ENCODE measurements at places on chromosomes 12 and 14.

- no peak for DNase-seq
Measured at GRCh38 chr14:89309670-89310177, 107.3 kb downstream of the FOXN3 start.

DNA sequence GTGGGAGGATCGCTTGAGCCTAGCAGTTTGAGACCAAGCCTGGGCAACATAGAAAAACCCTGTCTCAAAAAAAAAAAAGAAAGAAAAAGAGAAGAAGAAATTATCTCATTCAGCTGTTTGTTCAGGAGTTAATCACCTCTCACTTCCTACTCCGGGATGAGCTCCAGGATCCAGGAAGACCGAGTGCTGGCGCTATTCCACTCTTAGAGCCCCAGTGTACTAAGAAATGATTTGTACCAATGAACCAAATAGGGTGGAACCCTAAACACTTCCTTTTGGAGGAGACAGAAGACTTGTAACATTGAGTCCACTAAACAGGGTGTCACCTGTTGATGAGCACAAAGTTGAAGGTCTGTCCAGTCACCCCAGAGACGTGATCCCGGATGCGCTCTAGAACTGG lies 3.6 kb downstream of the ALKBH2 start:
- no peak for DNase-seq

- no peak for DNase-seq
Measured at GRCh38 chr14:96001866-96002497, 37.2 kb upstream of the C14orf132 start.

DNA sequence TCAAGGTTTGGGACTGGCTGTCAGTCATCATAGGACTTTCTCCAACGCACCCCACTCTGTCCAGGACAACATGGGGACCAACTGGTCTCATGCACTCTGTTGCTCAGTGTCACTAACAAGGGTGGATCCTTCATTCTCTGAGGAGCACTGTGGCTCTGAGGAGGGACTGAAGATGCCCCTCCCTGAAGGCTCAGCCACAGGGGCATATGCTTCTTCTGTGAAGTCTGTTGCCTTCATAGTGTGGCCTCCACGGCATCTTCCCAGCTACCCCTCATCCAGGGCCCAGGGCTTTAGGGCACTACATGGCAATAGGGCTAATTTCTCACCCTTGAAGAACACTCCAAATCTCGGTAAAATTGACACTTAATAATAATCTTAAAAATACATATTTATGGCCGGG lies 14.3 kb upstream of the IFI27L2 start:
- DNase-seq: no peak

GRCh38 chr14:99081156-99081765 lies 190.7 kb downstream of the BCL11B start:
- DNase-seq: no peak

DNA sequence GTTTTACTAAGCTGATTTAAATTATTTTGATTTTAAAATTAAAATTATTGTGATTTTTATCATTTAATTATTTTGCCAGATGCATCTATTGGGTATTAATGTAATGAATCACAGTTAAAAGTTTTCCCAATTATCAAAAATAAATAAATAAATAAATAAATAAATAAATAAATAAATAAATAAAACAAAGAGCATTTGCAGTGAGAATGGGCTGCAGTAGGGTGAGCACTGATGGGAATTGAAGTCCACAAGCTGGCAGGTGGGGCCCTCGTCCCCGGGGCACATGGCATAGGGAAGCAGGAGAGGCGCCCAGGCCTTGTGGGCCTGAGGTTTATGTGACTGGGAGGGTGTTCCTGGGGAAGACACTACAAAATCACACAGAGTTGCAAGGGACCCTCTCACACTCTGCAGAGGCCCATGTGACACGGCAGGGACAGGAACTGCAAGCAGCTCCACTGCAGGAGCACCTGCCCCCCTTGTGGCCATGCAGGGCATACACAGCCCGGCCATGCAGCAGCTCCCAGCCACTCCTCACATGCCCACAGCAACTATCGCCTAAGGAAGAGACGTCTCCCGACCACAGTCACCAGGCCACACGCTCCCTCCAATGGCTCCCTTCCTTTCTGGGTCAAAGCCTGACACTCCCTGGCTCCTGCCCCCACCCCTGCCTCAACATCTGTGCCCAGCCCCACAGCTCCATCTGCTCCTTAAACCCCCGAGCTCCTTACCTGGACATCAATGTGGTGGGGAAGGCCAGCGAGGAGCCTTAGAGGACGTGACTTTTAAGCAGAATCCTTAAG lies 256.3 kb upstream of the SFSWAP start:
- DNase-seq: peak; percentile 59
